ENCODE measurements at places on chromosomes 3 and 15.

DNA sequence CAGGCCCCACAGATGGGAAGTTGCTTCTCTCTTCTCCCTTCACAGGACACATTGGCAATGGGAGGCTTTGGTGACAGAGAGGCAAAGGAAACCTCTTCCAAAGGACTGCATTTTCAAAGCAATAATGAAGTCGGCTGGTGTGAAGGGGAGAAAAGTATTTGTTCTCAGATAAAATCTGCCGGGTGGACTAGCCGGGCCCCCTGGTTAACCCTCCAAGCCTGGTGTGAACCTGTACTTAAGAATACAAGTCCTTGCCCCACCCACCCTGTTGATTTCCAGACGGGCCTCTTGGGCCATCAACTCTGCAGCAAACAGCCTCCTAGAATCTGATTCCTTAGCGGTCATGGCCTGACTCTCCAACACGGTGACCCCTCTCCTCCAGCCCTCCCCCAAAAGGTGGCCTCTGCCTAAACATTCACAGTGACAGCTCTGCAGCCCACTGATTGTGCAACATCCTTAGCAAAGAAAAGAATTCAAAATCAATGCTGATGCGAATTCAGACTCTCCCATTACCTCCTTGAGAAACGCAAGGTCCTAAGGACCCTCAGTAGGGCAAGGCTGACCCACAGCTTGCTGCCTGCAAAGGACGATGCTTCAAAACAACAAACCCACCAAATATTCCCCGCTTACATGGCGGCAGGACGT, 9.9 kb downstream of the TLE3 start:
- DNase-seq, result no peak

GRCh38 chr15:83850015-83850414, 196.1 kb downstream of the ADAMTSL3 start:
- no peak for DNase-seq

GRCh38 chr3:102473648-102474047, 38.8 kb downstream of the ZPLD1 start:
- no peak for DNase-seq

DNA sequence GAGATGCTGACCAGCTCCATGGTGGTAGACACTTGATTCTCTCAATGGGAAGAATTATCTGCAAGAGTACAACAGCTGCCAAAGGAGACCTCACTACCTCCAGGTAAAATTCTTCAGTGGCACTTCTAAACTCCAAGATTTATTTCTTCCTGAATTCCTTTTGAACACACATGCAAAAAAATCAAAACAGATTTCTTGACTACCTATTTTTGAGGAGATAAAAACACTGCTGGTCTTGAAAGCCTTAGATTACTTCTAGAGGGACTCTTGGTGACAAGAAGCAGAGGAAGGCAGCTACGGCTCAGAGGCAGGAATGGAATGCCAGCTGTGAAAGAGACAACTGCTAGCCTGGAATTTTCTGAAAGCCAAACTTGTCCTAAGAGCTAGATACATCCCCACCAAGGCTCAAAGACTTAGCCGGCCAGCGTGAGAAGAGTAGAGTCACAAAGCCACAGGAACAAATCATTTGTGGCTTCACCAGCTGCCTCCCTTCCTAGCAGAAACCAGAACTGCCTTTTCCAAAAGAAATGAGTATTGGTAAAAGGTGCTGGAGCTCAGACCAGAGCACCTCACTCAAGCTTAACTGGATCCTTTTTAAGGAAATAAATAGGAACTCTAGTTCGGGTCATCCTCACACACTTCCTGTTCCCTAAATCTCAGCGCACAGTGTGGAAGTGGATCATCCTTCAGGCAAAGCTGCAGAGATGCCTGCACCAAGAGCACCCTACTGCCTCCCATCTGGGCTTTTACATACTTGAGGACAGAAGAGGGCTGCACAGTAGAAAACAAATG, 32.6 kb downstream of the CLK3 start:
- no peak for DNase-seq

DNA sequence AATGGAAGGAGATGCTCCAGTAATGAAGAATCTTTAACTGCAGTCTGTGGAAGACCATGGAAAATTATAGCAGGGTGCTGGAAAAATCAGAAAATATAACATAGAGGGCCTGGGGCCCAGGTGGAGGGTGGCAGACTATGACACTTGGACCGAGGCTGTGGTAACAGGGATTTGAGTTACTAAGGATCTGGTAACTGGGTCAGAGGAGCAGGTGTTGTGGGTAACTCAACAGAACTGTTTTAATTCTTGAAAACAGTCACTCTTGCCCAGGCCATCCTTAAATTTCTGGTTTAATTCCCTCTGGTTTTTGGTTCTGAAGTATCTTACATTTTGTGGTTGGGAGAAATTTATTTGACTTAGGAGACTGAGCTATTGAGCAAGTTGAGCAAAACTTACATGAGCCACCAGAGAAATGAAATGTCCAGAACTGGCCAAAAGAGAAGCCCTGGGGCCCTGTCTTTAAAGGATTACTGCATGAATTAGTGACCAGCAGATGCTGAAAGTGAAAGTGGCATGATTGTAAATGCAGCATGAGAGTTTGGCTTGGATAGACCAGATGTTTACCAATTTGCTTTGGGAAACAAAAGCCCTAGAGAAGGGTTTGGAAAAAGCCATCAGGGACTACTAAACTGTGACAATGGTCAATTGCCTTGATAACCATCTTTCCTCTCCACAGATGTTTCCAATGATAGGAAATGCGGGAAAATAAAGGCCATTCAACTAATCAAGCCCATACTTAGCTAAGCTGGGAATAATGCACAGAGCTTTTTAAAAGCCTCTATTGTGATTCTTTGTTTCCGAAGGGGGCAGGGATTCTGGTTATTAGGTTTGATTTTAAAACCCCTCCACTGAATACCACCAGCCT, 374.9 kb upstream of the TGFBR2 start:
- DNase-seq, result no peak

DNA sequence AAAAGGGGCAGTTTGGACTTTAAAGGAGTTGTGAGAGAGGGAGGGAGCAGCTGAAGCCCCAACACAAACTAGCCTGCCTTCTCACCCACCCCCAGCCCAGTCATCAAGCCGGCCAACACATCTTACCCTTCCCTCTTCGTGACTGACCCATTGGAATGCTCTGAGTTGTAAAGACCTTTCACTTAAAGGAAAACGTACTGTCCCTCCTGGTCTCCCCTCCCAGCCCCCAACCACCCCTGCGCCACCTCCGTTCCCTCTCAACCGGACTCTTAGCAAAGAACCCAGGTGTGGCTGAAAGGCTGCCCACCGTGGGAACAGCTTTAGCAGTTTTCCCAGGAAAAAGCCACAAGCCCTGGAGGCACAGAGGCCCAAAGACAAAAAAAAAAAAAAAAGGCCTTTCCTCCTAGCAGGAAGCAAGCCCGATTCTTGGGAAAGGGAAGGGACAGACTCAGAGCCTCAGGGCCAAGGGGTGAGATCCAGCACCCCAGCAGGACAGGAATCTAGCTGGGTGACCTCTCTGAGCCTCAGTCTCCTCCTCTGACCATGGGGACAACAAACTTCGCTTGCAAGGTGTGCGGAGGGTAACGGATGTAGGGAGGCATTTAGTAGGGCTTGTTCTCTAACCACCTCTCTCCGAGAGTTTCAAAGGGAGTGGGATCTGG, 2.4 kb downstream of the CYP11A1 start:
- no peak for DNase-seq

DNA sequence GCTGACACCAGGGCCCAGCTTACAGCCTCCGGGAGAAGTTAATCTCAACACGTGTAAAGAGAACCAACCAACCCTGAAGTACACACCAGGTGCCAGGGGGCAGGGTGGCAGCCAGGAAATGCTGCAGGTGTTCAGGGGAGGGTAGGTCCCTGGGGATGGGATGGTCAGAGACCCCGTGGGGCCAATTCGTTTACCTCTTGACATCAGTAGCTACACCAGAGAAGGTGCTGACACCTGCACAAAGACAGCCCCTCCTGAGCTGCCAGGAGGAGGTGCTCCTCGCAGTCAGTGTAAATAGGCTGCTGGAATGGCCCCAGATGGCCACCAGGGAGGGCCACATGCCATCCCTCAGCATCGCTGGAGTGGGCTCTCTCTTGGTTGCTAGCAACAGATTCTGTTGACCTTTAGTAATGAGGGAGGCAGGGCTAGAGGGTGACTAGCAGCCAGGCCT, 52.8 kb downstream of the CORO2B start:
- no peak for DNase-seq

DNA sequence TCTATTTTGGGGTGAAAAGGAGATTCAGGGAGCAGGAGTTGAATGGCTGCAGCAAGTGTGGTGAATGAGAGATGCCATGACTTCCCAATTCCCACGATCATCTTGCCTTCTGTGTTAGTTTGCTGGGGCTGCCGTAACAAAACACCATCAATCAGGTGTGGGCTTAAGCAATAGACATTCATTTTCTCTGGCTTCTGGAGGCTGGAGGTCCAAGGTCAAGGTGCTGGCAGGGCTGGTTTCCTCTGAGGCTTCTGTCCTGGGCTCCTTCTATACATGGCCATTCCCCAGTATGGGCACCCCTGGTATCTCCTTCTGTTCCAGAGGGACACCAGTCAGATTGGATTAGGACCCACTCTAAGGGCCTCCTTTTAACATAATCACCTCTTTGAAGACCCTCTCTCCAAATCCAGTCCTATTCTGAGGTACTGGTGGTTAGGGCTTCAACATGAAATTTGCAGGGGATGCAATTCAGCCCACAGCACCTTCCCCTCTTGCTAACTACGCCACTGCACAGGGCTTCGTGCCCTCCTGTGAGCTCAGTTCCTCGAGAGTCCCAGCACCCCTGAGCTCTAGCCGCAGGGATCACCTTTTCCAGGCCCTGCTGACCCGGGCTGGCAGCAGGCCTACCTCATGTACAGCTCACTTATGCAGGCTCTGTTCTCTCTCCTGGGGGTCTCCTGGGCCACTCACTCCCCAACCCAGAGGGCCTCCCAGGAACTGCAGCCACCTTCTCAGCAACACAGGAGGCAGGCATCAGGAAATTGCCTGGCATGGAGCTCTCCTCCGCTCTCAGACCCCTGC, 37.3 kb upstream of the SLC6A11 start:
- DNase-seq, result no peak

GRCh38 chr3:135131290-135131689, 336.2 kb downstream of the EPHB1 start:
- no peak for DNase-seq

GRCh38 chr15:75943713-75944215, 40.1 kb downstream of the FBXO22 start:
- DNase-seq, result no peak

DNA sequence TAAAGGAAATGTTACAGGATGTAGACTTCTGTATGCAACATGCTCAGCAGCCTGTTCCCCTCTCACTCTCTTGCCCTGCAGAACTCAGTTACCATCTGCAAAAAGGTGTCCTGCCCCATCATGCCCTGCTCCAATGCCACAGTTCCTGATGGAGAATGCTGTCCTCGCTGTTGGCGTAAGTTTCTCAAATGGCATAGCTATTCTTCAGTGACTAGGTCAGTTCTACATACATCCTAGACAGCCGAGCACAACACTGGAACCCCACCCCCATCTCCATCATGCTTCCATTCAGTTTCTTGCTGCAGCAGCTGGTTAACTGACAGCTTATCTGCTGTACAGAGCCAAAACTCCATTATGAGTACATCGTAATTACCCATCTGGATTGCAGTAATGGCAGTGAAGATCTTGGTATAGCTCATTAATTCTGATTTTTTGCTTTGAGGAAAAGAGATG, 4.5 kb downstream of the THBS1 start:
- no peak for DNase-seq

GRCh38 chr3:134344560-134344959, 29.7 kb downstream of the AMOTL2 start:
- DNase-seq, result no peak

DNA sequence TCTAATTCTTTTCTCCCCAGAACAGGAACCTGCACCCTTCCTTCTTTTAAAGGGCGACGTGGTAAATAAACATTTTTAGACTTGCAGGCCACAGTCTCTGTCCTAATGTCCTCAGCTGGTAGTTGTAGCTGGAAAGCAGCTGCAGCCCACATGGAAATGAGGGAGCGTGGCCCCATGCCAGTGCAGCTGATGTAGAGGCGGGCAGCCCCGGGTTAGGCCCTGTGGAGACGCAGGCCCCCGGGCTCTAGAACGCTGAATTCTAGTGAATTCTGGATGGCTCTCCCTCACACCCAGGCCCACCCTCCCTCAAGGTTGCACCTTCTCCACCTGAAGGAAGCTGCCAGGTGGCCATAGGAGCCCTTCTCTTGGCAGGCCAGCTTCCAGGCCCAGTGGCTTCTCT, 52.3 kb downstream of the PGPEP1L start:
- DNase-seq, result no peak

DNA sequence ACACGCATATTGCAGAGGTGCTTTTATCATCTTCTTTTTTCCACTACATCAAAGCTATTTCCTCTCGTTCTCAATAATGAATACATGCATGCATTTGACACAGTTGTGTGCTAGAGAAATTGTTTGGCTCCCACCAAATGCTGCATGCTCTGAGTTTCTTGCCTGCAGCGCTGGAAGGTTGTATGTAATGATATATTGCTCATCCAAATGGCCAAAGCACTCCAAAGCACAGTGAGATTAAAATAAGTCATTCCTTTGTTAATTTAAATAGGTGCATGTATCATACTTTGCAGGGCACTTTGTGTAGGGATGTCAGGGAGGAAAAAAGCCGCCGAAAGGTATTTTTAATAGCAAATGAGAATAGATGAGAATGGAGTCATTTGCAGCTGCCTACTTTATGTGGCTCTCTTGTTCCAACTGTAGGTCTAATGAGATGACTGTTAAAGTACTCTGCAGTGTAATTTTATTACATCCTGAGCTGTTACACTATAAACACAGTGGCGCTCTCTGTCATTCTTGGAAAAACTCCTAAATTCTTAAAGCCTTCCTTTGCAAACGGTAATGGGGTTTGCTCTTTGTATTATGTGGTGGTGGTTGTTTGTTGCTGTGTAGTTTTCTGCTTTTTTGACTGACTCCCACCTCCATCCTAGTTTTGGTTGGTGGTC, 56.9 kb upstream of the SKOR1 start:
- no peak for DNase-seq

DNA sequence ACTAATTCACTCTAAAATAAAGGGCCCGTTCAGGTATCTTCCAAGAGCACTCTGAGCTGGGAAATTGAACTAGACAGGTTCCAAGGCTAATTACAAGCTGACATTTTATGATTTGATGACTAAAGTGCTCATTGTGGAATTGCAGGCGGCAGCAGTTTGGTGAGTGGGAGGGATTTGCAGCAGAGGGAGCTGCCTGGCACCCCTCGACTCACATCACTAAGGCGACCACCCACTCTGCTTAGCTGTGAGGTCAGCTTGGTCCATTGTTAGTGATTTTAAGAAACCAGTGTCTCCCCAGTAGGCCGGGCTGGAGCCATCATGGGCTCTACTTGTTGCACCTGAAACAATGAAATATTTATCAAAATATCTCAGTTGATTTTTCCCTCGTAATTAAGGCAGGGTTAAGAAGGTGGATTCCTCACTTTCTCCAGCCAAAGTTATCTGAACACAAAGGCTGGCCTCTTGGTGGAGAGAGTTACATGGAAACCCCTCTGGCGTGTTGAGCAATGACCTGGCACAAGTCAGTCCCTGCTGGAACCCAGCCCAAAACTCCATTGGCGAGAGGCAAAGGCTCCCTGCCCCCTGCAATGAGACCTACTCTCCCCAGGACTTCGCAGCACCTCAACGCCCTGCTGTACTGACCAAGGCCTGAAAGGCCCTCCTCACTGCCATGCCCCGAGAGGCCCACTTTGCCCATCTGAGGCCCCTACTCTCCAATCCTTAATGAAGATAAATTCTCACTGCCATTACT, 65.0 kb upstream of the ATP2B2 start:
- DNase-seq, result no peak

All from SHP77 treated with DMSO at 0.1 percent for 48 hours (cell line).